ENCODE measurements at places on chromosomes 11 and 22. TPM values are rescaled to one million over a fixed set of nuclear protein-coding genes. Genes with fewer than 3 reads are reported as not detected.

Gene SMTNL1
- total RNA-seq, result not detected

Gene TNNT3
- total RNA-seq, result not detected

Gene SMIM35
- not detected for total RNA-seq

Gene ALG12
- total RNA-seq, result 5.6 TPM

Gene GLYATL1
- 0.54 TPM for total RNA-seq

Gene YPEL1
- total RNA-seq, result 1.1 TPM

DNA sequence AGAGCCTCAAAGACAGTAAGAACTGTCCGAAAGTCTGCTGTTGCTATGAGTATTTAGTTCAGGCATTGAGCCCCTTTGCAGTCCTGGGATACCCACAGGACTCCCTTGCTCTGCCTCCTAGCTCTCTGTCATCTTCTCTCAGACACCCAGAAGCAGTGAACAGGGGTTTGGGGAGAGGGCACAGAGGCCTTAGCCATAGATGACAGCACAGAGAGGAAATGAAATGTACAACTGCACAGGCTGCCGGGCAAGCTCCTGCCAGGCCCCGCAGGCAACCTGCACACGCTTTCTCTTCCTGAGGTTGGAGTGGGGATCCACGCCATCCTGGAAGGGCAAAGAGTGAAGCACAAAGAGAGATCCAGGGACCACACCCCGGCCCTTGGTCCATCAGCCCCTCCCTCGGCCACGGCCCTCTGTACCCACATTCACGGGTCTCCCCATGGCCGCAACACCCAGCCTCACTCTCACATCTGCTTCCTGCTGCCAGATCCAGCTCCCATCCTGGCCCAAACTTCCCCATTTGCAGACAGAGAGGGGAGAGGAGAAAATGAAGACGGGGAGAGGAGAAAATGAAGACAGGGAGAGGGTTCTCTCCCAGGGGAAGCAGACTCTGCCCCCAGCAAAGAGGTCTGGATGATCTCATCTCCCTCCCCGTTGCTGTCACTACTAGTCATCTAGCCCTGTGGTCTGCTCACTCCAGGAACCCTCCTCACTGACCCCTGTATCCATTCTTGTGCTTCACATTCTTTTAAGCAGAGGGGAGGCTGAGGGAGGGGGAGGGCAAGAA, 40.7 kb downstream of the CD6 start:
- peak; percentile 16 for DNase-seq

- peak; percentile 52 for DNase-seq
Observed at GRCh38 chr11:62546244-62546928, at the start of gene AHNAK. TSS of gene AHNAK (minus strand) at chr11:62546806. CDS start at chr11:62536098, 10,708 bp downstream.

DNA sequence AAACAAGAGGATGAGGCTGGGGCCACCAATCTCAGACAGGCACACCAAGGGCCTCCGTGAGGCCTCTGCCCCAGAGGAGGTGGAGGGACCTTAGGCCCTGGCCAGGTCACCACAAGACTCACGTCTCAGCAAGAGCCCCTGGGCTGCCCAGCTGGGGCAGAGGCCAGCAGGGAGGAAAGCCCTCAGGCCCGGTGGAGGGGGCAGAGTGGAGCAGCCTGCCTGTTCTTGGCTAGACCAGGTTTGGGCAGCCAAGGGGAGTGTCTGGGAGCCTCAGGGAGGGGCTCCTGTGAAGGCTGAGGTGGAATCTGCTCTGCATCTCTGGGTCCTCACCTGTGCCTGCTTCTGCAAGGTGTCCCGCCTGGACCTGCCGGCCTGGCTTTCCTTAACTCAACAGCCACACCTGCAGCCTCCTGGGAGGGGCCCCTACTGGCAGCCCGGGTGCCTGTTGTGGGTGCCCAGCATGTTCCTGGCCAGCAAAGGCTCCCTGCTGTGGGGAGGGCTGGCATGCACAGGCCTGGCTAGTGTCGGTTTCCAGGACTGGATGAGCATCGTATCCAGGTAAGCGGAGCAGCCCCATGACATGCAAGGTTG, 11.9 kb downstream of the TTLL12 start:
- DNase-seq, result no peak

DNA sequence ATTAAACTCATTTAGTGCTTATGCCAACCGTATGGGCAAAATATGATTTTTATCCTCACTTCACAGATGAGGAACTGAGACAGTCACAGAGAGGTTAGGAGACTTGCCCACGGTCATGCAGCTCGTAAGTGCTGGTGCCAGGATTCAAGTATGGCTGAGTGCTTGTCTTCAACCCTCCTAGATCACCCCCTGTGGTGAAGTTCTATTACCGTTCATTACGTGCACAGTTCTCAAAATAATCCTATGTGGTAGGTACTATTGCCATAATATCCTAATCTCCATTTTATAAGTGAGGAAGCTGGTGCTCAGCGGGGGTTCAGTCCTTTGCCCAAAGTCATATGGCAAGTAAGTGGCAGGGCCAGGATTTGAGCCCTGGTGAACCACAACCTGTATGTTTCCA, 1.5 kb downstream of the MIEF1 start:
- DNase-seq, result no peak

DNA sequence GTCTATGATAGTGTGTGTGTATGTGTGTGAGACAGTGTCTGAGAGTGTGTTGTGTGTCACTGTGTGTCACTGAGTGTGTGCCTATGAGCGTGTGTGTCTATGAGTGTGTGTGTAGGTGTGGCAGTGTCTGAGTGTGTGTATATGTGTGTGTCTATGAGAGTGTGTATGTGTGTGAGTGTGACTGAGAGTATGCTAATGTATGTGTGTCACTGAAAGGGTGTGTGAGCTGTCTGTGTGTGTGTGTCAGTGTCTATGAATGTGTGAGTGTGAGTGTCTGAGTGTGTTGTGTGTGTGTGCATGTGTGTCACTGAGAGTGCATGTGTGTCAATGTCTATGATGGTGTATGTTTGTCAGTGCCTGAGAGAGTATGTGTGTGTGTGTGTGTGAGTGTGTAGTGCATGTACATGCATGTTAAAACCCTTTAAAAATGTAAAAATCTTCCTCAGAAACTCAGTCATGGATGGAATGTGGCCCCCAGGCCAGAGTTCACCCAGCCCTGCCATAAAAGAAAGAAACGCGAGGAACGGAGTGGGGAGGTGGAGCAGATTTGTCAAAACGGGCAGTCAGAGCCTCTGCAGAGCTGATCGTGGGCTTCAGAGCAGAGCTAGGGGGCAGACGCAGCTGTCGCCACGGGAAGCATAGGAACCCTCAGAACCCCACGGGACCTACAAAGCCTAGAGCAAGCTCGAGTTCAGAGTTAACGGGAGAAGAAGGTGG, 218.8 kb downstream of the CTTN start:
- no peak for DNase-seq

GRCh38 chr11:44923115-44923514, 27.6 kb downstream of the TP53I11 start:
- no peak for DNase-seq

GRCh38 chr22:19115628-19116027, 6.6 kb downstream of the DGCR2 start:
- no peak for DNase-seq

DNA sequence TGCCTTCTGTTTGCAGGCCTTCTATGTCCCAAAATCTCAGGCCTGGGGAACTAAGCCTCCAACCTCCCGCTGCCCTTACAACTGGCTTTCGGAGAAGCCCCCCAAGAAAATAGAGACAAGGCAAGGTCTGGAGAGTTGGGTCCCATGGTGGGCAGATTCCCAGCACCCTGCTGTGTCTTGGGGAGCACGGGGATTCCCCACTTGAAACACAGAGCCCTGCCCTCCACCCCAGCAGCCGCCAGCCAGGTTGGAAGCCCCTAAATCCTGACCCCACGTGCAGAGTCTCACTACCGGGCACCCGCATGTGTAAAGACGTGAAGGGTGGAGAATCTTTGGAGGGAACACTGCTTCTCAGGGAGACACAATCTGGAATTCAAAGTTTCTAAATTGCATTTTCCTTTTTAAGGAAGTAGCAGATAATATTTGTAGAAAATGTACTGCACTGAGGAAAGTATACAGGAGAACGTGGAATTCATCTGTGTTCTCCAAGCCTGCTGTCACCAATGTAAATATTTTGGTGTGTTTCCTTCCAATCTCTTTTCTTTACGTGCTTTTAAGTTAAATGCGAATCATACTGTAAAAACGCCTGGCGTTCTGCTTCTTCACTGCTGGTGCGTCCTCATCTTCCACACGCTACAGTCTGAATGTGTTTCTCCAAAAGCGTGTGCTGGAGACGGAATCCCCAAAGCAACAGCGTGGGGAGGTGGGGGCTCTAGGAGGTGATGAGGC, 220.9 kb downstream of the BRD1 start:
- DNase-seq, result no peak

GRCh38 chr22:29039148-29039547, 22.5 kb downstream of the C22orf31 start:
- no peak for DNase-seq

DNA sequence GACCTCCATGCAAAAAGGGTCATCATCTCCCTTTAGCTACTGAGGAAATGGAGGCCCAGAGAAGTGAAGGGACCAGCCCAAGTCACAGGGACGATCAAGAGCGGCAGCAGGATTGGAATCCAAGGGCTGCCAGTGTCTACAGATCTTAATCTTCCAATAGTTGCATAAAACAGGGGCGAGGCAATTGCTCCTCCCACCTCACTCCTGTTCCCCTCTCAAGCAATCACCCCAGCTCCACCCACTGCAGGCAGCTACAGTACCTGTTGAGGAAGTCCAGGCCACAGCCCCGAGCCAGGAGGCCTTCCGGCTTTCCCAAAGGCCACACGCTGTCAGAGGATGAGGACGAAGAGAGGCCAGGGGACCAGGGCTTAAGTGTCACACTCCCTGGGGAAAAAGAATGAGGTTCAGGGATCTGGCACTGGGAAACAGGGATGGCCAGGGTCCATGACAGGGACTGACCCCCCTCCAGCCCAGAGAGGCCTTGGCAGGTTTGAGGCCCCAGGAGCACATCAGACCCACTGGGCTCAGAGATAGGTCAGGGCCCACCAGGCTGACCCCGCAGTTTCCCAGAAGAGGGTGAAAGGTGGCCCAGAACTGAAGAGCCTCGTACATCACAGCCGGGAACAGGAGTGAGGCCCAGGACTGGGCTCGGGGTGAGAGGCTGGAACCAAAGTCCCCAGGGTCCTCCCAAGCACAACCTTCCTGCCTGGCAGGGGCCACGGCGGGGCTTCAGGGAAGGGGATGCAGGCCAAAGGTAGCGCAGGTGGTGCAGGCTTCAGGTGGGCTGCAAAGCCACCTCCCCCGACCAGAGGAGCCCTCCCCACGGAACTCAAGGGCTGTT, 16.4 kb upstream of the MFNG start:
- DNase-seq, result no peak

- DNase-seq, result no peak
Observed at GRCh38 chr22:27752771-27753170, 48.8 kb downstream of the MN1 start.

DNA sequence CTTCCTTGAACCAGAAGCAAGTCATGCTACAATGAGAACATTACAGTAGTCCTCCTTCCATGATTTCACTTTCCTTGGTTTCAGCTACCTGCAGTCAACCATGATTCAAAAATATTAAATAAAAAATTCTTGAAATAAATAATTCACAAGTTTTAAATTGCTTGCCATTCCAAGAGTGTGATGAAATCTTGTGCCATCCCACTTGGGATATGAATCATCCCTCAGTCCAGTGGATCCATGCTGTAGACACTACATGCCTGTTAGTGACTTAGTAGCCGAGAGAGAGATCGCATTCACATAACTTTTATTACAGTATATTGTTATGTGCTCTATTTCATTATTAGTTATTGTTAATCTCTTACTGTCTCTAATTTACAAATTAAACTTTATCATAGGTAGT, 6.0 kb downstream of the HOATZ start:
- peak; percentile 65 for DNase-seq

- no peak for DNase-seq
Observed at GRCh38 chr22:42773167-42773566, 52.5 kb upstream of the A4GALT start.

GRCh38 chr11:78938971-78939370, 364.3 kb upstream of the NARS2 start:
- DNase-seq, result no peak

DNA sequence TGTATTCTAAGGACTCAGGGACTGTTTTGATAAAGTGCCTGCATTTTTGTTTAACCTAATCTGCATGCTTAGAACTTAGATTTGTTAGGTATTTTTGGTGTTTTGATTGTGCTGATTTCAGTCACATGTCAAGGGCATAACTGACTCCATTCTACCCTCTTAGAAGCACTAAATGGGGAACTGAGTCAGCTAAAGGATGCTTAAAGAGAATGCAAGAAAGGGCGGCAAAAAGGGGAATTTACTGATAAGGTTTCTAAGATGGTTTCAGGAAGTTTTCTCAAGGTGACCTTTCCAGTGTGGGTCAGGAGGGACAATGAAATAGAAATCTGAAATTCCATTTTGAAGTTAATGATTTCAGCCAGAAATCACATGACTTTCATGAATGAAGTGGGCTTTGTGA, 43.0 kb downstream of the MMP20 start:
- no peak for DNase-seq

- DNase-seq, result no peak
Observed at GRCh38 chr22:50625568-50626313, 2.2 kb downstream of the ARSA start.

DNA sequence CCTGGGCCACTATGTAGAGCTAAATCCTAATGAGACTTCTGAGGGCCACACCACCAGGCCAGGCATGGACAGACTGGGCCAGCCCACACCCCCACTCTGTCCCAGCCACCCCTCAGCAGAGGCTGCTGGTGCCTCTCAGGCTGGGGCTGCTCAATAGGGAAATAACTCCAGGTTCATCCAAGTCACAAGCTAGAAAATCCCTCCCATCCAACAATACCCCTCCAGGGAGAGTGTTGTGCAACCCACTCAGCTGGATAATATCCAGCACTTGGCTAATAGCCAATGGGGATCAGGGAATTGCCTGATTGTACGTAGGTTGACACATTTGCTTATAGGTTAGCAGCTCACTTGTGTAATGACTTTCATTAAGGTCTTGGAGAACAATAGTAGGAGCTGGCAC, 64.1 kb upstream of the WNT11 start:
- DNase-seq, result no peak

DNA sequence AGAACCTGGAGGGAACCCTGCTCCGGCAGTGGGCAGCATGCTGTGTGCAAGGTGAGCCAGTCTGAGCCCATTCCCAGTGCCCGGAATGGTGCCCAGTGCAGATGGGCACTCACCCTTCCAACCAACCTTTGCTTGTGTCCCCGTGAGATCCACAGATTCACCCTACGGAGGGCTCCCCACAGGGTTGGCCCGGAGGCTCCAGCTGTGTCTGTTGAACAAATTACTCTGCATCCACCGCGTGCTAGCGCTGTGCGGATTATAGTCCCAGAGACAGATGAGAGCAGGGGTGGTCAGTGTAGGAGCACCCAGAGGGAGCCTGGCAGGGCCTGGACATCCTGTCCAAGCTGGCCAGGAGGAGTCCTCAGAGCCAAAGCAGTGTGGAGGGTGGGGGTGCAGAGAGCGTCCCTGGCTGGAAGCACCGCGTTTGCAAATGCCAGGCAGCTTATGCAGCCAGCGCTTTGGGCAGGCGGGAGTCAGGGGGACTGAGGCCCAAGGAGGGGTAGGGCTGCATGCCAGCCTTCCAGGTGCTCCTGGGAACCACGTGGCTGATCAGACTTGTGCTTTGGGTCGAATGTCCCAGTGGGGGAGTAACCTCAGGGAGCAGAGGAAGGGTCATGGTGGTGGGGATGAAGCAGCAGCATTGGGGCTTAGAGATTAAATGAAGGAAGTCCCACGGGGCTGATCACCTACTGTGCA, 80.5 kb downstream of the KCNQ1 start:
- DNase-seq, result no peak
